NCI-H2107 (cell line): ENCODE measurements at places on chromosomes 5 and 9.

DNA sequence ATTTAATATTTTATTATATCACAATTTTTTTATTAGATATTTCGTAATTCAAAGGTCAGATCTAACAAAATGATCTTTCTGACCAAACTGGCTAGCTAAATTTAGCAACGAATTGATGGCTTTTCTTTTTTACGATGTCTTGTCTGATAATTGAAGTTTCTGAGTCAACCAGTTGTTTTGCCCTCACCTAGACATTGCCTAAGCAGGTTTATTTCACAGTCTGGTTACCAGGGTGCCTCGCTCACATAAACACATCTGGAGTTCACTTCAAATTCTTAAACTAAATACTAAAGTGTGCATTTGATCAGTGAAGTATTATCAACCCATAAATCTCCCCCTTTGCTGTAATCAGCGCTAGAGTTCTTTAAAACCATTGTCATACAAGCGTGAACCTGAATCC, 448.3 kb downstream of the TLE4 start:
- no peak for DNase-seq

DNA sequence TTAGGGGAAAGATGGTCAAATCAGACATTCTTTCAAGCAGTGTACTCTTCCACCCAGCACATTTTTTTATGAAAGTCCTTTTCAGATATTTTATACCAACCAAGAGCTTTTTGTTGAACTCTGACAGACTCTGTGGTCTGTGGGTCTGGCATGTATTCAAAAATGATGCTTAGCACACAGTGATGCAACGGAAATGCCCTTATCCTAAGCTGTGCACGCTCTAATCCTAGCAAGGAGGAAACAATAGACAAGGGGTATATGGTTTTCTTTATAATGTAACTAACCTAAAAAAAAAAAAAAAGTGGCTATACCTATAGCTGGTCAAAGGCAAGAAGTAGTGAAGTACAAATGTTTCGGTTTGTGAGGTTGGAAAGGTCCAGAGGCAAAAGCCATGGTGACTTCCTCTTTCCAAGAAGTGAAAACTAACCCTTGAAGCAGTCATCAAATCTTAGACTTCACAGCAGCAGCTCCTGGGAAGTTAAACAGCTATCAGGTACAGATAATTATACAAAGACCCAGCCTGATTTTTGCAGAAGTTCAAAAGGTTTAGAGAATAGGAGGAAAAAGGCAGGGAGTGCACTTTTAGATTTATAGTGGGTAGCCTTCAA, 82.5 kb downstream of the SEMA6A start:
- peak; percentile 22 for DNase-seq

- DNase-seq, result no peak
Measured at GRCh38 chr9:91156451-91157234, 205.1 kb downstream of the AUH start.

DNA sequence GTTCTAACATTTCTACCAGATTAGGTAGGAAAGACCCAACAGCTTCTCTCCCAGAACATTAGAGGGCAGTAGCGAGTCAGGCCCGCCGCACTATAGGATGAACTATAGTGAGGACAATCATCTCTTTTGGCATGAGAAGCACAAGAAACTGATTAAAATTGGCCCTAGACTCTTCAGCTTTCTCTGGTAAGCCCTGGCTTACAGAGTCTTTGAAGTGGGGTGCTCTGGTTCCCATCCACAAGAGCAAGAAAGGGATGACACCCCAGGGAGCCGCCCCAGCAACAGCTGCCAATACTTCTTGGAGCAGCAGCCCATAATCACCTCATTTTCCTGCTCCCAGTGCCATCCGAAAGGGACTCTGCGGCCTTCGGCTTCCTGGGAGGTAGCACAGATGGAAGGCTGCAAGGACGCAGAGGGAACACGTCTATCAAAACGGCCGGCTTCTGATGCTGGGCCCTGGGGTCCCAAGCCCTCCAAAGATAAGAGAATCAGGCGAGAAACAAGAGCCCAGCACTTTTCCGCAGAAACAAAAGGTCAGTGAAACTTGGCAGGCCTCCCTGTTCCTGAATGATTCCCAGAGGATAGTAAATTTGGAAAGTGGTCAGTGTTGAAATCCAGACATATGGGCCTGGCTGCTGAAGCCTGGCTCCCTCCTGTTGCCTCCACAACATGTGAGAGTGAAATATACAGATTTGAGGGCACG, 69.3 kb downstream of the HSD17B3 start:
- DNase-seq, result no peak

DNA sequence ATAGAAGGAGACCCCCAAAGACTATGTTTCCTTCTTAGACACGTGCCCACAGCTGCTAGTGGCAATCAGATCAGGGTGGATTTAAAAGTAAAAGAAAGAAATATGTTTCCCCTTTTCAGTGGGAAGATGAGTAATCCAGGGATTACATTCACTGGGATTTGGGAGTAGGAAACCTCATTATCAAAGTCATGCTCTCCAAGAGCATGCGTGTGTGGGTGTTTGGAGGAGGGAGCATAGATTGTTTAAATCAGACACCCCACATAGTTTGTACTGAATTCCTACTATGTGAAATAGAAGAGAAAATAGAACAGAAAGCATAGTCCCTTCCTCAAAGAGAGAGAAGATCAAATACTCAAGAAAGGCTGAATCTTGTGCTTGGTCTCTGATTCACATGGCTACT, 65.5 kb upstream of the TBCA start:
- no peak for DNase-seq

- DNase-seq, result no peak
Measured at GRCh38 chr5:151868451-151868850, 56.2 kb downstream of the GLRA1 start.

GRCh38 chr9:13033959-13034693, 245.4 kb downstream of the MPDZ start:
- DNase-seq, result peak; percentile 38
